ENCODE measurements at places on chromosomes 1 and 21.

- DNase-seq, result no peak
These were observed 1397.0 kb upstream of the ADGRL4 start for GRCh38 chr1:80403471-80403893.

DNA sequence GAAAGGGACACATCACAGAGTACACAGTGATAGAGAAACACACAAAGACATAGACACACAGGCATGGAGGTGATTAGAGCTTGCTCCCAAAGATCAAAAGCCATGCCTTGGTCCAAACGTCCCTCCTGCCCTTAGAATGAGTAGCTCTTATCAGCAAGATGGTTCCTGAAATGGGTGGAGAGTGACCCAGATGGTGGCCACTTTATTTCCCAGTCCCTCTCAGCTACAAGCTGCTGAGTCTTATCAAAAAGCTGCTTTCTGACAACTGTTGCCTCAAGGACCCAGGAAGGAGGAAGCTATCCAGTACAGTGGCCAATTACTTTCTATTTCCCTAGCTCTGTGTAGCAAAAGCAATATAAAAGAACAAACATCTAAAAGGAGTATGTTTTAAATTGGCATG, 7.7 kb upstream of the CLCA1 start:
- no peak for DNase-seq

GRCh38 chr21:38123626-38124025, 133.2 kb upstream of the KCNJ15 start:
- no peak for DNase-seq

- no peak for DNase-seq
These were observed 230.2 kb downstream of the PRDM2 start for GRCh38 chr1:13930151-13930550.
